ENCODE measurements at places on chromosomes 4 and X.
A peak's percentile ranks its signal among the peaks of the same experiment; 100 is the strongest.

DNA sequence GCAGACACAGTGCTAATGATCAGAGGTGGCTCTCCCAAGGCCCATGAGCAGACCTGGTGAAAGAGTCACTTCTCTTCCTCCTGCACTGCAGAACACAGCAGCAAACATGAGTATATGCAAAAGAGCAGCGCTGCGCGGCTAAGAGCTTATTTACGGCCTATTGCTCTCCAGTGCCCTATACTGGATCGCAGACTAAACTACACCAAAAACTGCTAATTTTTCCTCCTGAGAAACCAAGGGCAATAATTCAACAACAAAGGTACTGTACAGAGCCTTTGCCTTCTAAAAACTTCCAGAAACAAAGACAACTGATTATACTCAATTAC, 702.5 kb downstream of the ARAP2 start:
- no peak for DNase-seq

GRCh38 chr4:96145601-96146000, 305.7 kb downstream of the PDHA2 start:
- DNase-seq: peak; percentile 1

GRCh38 chr4:124253080-124253479, 459.5 kb downstream of the ANKRD50 start:
- no peak for DNase-seq

- DNase-seq: peak; percentile 46
These were observed 23.6 kb upstream of the TBC1D14 start for GRCh38 chr4:6885953-6886557.

DNA sequence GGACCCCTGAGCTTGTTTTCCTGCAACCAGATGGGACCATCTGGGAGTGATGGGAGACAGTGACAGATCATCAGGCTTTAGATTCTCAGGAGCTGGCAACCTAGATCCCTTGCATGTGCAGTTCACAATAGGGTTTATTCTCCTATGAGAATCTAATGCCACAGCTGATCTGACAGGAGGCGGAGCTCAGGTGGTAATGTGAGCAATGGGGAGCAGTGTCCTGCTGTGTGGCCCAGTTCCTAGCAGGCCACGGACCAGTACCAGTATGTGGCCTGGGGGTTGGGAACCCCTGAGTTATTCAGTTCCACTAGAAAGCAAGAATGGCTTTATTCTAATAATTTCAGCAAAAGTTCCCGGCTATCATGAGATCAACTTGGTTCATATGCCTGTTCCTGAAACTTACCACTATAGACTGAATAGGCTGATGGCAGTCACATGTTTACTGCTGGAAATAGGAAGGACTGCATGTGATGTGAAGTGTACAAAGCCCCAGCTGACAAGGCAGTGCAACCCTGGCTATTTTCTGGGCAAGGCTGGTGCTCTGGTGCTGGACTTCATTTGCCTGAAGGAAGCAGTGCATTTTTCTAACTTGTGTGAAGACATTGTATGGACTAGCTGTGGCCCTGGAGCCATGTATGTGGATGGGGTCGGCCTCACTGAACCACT, 107.2 kb downstream of the SPRY1 start:
- DNase-seq: no peak

GRCh38 chr4:67465763-67466052, 79.6 kb downstream of the CENPC start:
- DNase-seq: no peak

DNA sequence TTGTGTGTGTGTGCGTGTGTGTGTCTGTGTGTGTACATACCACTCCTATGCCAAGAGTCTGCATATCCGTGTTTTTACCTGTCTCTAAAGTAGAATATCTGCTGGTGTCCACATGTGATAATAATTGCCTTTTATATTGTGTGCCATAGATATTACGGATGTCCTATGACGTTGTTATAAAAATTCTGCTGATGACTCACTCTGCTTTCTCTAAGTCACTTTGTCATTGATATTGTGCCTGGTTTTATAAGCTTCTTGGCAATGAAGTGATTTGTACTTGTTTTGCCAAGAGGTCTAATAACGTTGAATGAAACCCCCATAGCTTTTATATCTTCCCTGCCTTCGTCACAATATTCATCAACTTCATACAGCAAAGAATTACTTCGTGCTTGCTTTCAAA, 102.6 kb upstream of the C1GALT1C1 start:
- DNase-seq: no peak

GRCh38 chrX:155637714-155638113, 25.0 kb upstream of the TMLHE start:
- DNase-seq: no peak

GRCh38 chr4:18869166-18869565, 847.6 kb upstream of the LCORL start:
- DNase-seq: peak; percentile 7

GRCh38 chr4:146134761-146135445, 40.6 kb upstream of the LSM6 start:
- DNase-seq: peak; percentile 10

DNA sequence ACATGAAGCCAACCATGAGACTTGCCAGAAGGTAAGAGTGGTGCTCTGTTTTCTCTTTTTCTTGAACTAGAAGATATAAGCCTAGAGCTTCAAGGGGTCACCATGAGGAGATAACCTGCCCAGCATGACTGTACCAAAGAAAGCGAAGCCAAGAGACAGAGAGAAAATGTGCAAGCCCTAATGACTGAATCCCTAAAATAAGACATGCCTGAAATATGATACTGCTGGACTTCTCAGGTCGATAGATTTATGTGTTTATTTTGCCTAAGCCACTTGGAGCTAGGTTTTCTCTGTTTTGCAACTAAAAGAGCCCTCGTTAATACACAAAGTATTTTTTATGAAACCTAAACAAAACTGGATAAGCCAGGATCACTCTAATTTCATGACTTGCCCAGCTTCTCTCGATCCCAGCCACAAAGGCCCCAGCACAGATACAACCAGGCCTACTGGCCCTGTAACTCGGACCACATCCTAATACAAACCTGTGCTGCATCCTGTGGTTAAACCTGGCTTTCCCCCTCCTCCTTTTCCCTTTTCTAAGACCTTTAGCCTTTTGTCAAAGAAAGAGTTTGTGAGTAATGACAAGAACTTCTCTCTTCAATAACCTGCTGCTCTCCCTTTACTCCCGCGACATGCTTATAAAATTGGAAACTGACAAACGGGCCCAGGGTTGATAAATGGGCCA, 185.8 kb downstream of the APBB2 start:
- DNase-seq: peak; percentile 28

All from fibroblast of skin of right quadriceps (primary cell).